NCI-H2081 (cell line): ENCODE measurements at places on chromosomes 13 and 19.

- DNase-seq: no peak
Measured at GRCh38 chr19:17997969-17998826, 9.8 kb upstream of the ARRDC2 start.

- DNase-seq: peak; percentile 1
Measured at GRCh38 chr13:49220036-49220855, at the start of gene MLNR. TSS of gene MLNR (plus strand) at chr13:49220338. CDS start at chr13:49220338, 0 bp downstream.

GRCh38 chr13:99724633-99725517 is 223.6 kb downstream of the TM9SF2 start:
- DNase-seq: no peak

GRCh38 chr13:108313382-108313781 is 43.9 kb downstream of the TNFSF13B start:
- no peak for DNase-seq

- no peak for DNase-seq
Measured at GRCh38 chr19:53927739-53928138, 18.7 kb downstream of the CACNG7 start.

DNA sequence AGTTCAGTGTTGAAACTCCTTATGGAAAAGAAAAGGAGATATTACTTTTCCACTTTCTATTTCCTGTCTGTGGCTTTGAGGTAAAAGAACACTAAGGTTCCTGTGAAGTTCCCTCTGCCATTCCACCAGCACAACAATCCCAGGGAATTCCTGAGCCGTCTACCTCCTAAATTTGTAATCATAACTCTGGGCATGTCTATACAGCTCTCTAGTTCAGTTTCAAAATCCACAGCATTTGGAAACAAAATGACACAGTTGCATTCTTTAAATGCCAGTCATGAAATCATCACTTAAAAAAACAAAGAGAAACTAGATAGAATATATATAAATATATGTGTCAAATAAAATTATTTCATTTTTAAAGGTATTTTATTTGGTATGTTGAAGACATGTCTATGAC is 9.0 kb upstream of the THSD1 start:
- DNase-seq: no peak
